ENCODE measurements at places on chromosomes 11 and 22.

DNA sequence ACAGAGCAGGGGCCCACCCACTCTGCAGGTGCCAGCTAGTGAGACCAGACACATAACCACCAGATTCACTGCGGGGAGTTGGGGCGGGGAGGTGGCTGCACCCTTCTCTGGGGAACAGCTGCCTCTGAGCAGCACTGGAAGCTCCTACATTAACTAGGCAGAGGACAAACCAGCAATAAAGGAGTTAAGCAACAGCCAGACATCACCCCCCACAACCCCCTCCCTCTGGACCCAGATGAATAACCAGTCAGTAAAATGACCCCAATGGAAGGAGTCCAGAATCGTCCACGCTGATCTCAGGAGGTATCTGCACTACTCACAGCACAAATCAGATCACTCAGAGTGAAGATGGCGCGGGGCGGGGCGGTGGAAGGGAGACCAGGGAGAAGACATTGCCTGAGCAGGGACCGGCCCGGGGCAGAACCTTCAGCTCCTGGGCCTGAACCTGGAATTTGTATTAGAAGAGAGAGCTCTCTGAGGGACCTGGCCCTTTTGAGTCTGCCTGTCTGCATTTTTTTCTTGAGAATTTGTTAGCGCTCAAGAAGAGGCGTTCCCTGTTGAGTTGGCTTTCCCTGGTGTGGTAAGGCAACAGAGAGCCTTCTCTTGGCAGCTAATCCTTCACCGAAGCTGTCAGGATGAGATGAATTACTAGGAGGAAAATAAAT lies 125.5 kb upstream of the NCAM1 start:
- no peak overlapping the region for H3K27ac ChIP-seq
- no peak overlapping the region for H3K4me3 ChIP-seq
- H3K27me3 ChIP-seq, result peaks cover 3% of the 10 kb centered on the region
- no peaks in the 10 kb centered on the region for H3K4me1 ChIP-seq
- no peak for DNase-seq

DNA sequence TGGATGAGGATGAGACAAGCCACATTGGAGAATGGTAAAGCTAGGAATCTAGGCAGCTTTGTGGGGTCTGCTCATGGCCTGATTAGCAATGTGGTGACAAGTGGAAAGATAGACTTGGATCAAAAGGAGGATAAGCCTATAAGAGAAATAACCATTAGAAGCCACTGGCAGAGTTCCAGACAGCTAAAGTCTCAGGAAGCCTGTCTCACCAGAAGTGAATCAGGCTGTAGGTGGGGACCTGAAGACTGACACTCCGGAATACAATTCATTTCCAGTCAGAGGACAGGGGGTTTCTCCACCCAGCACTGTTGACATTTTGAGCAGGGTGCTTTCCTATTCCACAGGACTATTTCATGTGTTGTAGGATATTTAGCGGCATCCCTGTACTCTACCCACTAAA lies 129.7 kb downstream of the ARHGAP42 start:
- no peaks in the 10 kb centered on the region for H3K36me3 ChIP-seq
- no peak overlapping the region for H3K27ac ChIP-seq
- no peaks in the 10 kb centered on the region for H3K4me1 ChIP-seq
- DNase-seq, result no peak

DNA sequence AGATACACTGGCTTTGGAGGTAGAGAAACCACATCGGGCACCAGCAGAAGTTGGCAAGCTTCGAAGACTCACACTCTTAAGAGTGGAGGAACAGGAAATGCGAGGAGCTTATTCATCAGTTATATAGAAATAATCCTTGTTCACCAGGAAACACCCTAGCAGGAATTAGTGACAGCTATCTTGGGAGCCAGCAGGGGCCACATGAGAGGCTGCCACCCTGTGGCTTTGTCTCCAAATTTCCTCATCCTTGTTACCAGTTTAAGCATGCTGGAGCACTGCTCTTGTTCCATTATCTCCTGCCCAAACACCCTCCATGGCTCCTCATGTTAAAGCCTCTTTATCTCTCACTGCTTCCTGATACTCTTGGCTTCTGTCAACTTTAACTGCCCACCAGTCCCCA lies 131.0 kb downstream of the PLEKHA7 start:
- no peak overlapping the region for H3K27ac ChIP-seq
- no peak overlapping the region for H3K4me3 ChIP-seq
- peaks cover 3% of the 10 kb centered on the region for H3K4me1 ChIP-seq
- no peak for DNase-seq
- peaks cover 9% of the 10 kb centered on the region for H3K27me3 ChIP-seq
- no peaks in the 10 kb centered on the region for H3K36me3 ChIP-seq

- H3K4me3 ChIP-seq, result no peak overlapping the region
- peaks cover 20% of the 10 kb centered on the region for H3K4me1 ChIP-seq
- DNase-seq, result peak; percentile 79
- H3K27ac ChIP-seq, result peak overlapping the region; percentile 55
- no peaks in the 10 kb centered on the region for H3K27me3 ChIP-seq
- peaks cover 80% of the 10 kb centered on the region for H3K36me3 ChIP-seq
These were observed 33.4 kb downstream of the APOL1 start for GRCh38 chr22:36286096-36286957.

DNA sequence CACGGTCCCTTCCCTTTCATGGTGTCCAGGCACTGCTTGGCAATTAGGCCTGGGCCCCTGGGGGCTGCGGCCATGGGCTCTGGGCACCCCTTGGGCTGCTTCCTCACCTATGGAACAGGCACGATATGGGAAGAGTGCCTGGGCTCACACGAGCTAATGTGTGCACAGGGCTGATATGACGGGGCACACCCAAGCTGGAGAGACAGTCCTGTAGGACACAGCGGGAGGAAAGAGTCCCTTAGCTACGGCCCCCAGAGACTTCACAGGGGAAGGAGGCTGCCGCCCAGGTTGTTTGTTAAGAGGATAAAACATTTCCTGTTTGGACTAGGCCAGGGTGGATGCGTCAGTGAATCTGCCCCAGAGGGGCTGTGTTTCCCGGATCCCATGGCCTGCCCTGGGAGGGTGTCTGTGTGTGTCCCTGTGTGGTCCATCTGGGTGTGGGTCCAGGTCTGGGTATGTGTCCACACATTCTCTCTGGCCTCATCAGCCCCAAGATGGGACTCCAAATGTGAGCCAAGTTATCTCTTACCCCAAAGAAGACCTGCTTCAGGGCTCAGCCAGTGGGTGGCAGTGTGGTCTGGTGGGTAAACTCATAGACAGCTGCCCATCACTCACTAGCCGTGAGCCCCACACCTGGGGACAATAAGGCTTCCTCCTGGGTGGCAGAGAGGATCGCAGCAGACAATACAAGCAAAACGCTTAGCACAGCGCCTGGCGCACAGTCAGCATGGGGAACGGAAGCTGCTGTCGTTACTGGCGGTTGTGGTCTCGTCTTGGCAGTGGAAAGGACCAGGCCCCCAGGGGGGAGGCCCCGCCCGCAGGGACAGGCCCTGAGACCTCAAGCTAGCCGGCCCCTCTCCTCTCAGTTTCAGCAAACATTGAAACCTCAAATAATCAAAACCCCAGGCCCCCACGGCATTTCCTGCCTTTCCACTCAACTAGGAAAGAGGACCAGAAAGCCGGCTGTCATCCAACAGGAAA lies 3.2 kb upstream of the EMID1 start:
- no peak overlapping the region for H3K27ac ChIP-seq
- no peak overlapping the region for H3K4me3 ChIP-seq
- H3K27me3 ChIP-seq, result peaks cover 45% of the 10 kb centered on the region
- peak; percentile 82 for DNase-seq
- no peaks in the 10 kb centered on the region for H3K36me3 ChIP-seq
- H3K4me1 ChIP-seq, result peaks cover 6% of the 10 kb centered on the region

DNA sequence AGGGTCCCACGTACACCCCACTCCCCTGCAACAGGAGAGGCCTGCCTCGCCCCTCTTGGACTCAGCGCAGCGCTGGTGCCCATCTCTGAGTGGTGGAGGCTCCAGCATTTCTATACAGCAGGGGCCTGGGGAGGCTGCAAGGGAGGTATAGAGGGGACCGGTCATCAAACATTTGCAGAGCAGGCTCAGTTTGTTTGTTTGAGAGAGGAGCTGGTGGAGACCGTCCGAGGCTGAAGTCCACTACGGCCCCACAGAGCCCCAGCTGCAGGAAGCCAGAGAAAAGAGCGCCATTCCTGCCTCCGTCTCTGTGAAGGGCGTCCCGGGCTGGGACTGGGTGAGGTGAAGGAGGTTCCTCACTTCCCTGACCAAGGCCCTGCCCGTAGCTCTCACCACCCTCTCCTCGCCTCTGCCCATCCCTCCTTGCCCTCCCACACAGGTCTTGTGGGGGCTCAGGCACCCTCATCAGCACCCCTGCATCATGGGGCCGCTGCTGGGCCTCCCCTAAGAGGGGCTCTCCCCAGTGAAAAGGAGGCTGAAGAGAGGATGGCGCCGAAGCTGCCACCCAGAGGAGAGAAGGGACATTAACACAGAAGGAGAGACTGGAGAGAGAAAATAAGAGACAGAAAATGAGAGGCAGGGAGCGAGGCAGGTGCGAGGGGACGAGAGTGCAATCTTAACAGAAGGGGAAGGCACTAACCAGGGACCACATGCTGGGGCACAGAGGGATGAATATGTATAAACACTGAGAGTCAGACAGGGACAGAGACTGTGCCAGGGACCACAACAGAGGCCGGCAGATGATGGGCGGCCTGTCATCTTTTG lies 24.5 kb downstream of the RPUSD4 start:
- DNase-seq, result no peak
- peaks cover 10% of the 10 kb centered on the region for H3K36me3 ChIP-seq
- no peak overlapping the region for H3K4me3 ChIP-seq
- peaks cover 13% of the 10 kb centered on the region for H3K4me1 ChIP-seq
- H3K27ac ChIP-seq, result no peak overlapping the region
- no peaks in the 10 kb centered on the region for H3K27me3 ChIP-seq

DNA sequence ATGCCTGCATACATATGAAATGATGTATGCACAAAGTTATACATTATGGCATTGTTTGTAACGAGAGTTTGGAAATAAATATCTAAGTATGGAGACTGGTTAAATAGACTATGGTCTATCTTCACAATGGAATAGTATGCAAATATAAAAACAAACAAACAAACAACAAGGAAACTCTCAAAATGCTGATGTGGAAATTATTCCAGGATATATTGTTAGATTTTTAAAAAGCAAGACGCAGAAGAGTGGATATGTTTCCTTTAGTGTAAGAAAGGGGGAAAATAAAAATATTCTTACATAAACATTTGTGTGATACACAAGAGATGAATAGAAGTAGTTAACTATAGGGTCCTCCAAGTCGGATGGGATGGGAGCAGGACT lies 10.8 kb upstream of the CRKL start:
- no peaks in the 10 kb centered on the region for H3K4me1 ChIP-seq
- H3K27me3 ChIP-seq, result no peaks in the 10 kb centered on the region
- H3K36me3 ChIP-seq, result no peaks in the 10 kb centered on the region
- DNase-seq, result no peak

- no peaks in the 10 kb centered on the region for H3K27me3 ChIP-seq
- H3K36me3 ChIP-seq, result no peaks in the 10 kb centered on the region
- no peak for DNase-seq
- H3K4me1 ChIP-seq, result no peaks in the 10 kb centered on the region
- H3K4me3 ChIP-seq, result no peak overlapping the region
- H3K27ac ChIP-seq, result no peak overlapping the region
These were observed 10.3 kb upstream of the FIBIN start for GRCh38 chr11:26983645-26984044.

- no peaks in the 10 kb centered on the region for H3K36me3 ChIP-seq
- no peak overlapping the region for H3K27ac ChIP-seq
- H3K27me3 ChIP-seq, result no peaks in the 10 kb centered on the region
- H3K4me1 ChIP-seq, result peaks cover 10% of the 10 kb centered on the region
These were observed 13.0 kb upstream of the GLYATL1 start for GRCh38 chr11:58926251-58926650.

GRCh38 chr11:41878095-41878494 lies 418.6 kb upstream of the LRRC4C start:
- no peaks in the 10 kb centered on the region for H3K36me3 ChIP-seq
- no peaks in the 10 kb centered on the region for H3K27me3 ChIP-seq
- no peak overlapping the region for H3K27ac ChIP-seq
- no peak overlapping the region for H3K4me3 ChIP-seq
- DNase-seq, result peak; percentile 7

DNA sequence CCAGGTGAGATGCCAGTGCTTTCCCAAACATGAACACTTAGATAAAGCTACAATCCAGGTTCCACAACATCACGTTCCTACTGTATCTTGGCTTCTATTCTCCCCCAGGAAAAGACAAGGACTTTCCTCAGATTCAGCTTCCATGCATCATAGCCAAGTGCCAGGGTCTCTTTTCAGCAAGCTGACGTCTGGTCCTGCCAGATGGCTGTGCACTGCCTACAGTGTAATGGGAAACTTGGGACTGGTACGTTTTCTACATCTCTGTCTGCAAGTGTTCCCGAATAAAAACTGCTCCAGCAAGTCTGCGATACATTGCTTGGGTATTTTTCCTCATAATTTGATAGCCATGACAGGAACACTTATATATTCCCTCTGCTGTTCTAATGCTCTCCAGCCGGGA lies 412.5 kb downstream of the FAM181B start:
- no peak overlapping the region for H3K27ac ChIP-seq
- no peak overlapping the region for H3K4me3 ChIP-seq
- H3K27me3 ChIP-seq, result no peaks in the 10 kb centered on the region
- DNase-seq, result no peak
- H3K4me1 ChIP-seq, result no peaks in the 10 kb centered on the region

DNA sequence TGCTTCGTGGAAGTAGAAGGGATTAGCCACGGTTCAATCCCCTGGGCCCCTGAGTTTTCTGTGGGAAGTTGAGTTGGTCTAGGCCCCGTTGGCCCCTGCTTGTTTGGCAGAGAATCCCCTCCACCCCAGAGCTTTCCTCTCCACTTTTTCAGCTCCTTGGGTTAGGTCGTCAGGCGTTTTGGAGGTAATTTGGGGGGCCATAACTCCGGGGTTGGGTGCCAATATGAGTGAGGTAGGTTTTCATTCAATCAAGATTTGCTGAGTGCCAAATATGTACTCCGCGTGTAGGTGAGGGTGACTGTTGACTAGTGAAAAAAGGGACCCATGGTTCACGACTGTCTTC lies 590 bp downstream of the ATG13 start:
- peaks cover 13% of the 10 kb centered on the region for H3K36me3 ChIP-seq
- peak overlapping the region; percentile 100 for H3K4me3 ChIP-seq
- H3K27ac ChIP-seq, result peak overlapping the region; percentile 5
- no peak for DNase-seq
- H3K4me1 ChIP-seq, result peaks cover 7% of the 10 kb centered on the region

Data from mesenchymal stem cell (in vitro differentiated cells and primary cell).